D721Med (cell line): ENCODE measurements at places on chromosomes 2 and 18.

DNA sequence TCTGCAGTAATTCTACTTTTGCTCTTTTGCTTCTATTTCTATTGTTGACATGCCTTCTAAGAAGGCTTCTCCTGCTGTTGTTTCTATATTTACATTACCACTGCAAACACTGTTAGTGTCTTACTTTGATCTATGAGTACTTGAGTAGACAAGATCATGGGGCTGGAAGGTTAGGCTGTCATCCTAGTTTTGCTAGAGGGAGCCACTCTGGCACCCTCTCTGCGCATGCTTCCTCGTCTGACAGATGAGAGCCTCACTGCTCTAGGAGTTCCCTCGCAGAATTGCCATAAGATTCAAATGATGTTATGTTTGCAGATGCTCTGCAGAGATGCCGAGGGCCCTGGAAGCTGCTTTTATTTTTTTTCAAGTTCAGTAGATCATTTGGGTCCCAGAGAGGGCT lies 185.6 kb downstream of the RNF144A start:
- no peak for DNase-seq

GRCh38 chr2:30334762-30335363 lies 103.5 kb downstream of the LBH start:
- peak; percentile 54 for DNase-seq

GRCh38 chr2:157245846-157246764 lies 11.4 kb upstream of the GALNT5 start:
- no peak for DNase-seq

- no peak for DNase-seq
Measured at GRCh38 chr2:51782921-51783765, 751.2 kb upstream of the NRXN1 start.

- no peak for DNase-seq
Measured at GRCh38 chr18:46319783-46320182, 215.6 kb downstream of the HAUS1 start.

GRCh38 chr2:15568874-15569273 lies 7.7 kb upstream of the NBAS start:
- DNase-seq: no peak

GRCh38 chr18:68299906-68300305 lies 415.0 kb downstream of the TMX3 start:
- no peak for DNase-seq

DNA sequence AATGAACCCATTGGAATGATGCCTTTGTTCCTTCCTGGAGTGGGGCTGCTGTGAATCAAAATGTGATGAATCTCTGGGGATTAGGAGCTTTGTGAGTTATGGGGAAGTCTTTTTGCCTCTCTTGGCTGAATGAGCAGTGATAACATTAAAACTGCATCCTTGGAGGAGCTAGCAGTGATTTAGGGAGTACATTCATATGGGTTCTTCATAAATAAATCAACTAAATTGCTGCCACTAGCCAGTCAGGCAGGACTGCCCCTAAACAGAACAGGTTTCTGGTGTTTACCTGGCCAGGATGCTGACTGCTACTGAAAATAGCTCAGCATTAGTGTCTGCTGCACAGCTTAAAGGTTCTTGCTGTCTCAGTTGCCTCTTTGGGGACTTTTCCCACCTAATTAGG lies 244.5 kb upstream of the MEX3C start:
- no peak for DNase-seq

- DNase-seq: no peak
Measured at GRCh38 chr2:46485002-46485401, 5.6 kb downstream of the TMEM247 start.

DNA sequence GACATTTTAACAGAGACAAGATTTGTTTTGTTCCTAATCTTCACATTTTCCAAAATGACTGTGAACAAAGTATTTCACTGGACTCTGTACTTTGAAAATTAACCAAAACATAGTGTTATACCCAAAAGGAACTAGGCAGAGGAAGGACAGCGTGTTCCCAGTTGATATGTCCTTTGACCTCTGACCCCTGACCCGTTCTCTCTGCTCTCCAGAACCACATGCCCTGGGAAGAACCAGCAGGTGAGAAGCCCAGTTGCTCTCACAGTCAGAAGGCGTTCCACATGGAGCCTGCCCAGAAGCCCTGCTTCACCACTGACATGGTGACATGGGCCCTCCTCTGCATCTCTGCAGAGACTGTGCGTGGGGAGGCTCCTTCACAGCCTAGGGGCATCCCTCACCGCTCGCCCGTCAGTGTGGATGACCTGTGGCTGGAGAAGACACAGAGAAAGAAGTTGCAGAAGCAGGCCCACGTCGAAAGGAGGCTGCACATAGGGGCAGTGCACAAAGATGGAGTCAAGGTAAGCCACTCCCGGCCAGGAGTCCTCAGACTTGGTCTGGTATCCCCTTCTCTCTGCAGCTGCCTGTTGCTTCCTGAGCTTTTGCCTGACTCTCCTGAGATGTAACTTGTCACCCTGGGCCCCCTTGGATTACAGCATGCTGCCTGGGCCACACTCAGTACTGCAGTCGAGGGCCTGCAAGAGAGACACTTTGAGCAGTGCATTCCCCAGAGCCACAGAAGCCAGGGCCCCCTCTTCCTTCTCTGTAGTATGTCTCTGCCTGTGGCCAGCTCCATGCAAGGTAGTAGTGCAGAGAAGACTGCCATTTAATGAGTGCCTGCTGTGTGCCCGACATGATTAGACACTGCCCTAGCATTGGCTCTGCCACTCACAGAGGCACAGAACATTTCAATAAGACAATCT lies 94.3 kb downstream of the ARHGEF4 start:
- DNase-seq: no peak

DNA sequence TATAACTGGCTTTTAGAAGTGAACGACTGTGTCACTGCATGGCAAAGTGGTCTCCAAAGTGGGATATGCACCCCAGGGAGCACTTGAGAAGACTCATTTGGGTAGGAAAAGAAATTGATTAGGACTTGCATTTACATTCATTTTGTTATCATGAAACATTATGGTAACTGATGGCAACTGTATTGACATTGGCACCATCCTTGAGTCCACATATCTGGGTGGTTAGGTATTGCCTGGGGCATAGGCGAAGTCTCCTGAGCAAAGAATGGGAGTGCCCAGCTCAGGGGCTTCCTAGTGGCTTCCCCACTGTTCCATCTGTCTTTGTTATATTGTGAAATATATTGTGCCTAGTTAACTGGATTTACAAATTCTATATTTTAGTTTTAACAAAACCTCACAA lies 29.2 kb downstream of the SPATS2L start:
- no peak for DNase-seq

DNA sequence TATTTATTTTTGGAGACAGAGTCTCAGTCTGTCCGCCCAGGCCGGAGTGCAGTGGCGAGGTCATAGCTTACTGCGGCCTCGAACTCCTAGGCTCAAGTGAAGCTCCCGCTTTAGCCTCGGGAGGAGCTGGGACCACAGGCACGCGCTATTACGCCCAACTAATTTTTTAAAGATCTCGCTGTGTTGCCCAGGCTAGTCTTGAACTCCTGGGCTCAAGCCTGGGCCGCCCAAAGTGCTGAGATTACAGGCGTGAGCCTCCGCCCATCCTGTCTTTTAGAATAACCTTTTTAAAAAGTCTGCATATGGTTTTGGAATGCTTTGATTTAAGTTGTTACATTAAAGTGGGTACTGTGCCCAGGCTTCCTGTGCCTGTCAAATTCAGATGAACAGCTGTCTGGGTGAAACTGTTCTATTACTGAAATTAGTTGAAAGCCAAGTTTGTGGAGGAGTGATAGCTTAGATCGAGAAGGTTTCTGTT lies 944 bp downstream of the RAB3GAP1 start:
- no peak for DNase-seq

DNA sequence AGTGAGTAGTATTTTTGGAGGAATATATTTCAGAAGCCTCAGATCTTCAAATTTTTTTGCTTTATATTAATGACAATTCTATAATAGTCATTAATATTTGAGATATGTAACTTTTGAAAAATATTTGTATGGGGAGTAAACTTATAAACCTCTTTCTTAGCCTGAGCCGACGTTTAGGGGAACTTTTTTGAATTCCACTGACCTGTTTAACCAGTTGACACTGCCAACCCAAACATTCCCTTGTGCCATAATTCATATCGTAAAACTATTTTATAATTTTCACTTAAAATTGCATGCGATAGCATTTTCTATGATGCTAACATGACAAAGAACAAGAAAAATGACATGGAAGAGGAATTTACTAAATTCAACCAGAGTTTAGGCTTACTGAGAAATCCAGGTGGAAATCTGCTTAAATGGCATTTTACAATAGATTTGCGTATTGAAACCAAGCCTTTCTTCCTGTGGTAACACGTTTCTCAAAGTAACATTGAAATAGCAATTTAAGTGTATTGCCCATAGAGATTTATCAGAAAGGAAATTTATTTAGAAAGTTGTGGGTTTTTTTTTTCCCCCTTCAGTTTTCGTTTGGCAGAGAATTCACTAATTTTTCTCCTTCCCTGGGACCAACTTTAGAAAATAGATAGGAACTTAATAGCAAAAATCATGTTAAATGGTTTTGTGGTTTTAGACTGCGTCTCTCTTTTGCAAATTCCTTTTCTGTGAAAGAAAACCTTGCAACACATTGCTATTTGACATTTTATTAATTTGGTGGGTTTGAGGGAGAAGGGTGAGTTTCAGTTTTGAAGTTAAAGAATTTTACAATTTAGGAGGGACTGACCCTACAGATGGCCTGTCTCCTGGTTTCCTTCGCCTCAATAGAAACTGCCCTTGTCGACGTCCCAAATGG lies 77.4 kb downstream of the TANC1 start:
- no peak for DNase-seq

GRCh38 chr18:68427951-68428401 lies 286.9 kb downstream of the TMX3 start:
- no peak for DNase-seq

DNA sequence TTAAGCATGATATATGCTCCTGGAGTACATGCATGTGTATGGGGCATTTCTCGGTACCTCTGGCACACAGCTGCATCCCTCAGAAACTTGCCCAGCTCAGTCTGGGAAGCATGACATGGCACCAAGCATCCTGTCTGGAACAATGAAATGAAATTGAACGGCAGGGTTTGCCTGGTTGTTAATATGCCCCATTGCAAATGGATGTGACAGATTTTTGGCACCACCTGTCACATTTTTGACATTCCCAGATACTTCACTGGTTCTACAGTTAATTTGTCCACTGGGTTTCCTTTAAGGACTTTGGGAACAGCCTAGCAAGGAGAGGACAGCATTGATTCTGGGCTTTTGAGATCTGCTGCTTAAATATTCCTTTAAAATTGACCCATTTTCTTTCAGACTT lies 305.8 kb downstream of the TSN start:
- no peak for DNase-seq

GRCh38 chr2:63698786-63699548 lies 110.2 kb downstream of the MDH1 start:
- no peak for DNase-seq
